ENCODE measurements at places on chromosomes 1 and 21.

DNA sequence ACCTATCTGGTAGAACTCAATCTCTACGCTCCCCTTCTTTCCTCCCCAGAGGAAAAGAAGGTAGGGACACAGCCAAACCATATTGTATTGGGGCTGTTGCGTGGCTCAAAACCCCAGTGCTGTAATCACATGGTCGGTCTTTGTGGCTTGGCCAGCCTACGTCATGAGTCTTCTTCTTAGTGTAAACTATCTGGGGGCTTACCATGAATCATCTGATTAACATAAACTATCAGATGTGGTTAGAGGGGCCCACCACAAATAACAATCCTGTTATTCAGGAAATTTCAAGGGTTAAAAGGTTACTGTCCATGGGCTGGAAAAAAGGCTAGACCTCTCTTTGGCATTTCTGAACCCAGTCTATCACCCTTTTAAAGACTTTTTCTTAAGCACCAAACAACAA is 49.5 kb upstream of the GPR52 start:
- no peak for DNase-seq

GRCh38 chr1:23202263-23202749 is 15.0 kb downstream of the HTR1D start:
- no peak for DNase-seq

- DNase-seq = no peak
Measured at GRCh38 chr1:50976111-50976889, 6.3 kb downstream of the CDKN2C start.

DNA sequence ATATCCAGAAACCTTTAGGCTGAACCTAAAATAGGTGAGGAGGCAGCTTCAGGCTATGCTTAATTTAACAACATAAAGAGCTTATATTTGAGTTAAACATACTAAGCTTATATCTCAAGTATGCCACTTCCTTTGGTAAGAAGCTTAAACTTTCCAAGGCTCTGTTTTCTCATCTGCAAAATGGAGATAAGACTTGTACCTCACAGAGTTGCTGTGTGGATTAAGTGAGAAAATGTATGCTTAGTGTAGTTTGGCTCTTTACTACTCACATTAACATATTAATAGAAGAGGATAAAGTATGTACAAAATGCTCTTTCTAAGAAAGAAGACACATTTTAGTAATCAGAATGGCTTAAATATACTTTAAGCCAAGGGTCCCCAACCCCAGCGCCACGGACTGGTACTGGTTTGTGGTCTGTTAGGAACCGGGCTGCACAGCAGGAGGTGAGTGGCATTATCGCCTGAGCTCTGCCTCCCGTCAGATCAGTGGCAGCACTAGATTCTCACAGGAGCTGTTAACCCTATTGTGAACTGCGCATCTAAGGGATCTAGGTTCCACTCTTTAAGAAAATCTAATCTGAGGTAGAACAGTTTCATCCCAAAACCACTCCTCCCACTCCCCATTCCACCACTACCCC is 77.2 kb downstream of the HS2ST1 start:
- DNase-seq = no peak

GRCh38 chr1:221309723-221310122 is 430.5 kb downstream of the HLX start:
- DNase-seq = no peak

DNA sequence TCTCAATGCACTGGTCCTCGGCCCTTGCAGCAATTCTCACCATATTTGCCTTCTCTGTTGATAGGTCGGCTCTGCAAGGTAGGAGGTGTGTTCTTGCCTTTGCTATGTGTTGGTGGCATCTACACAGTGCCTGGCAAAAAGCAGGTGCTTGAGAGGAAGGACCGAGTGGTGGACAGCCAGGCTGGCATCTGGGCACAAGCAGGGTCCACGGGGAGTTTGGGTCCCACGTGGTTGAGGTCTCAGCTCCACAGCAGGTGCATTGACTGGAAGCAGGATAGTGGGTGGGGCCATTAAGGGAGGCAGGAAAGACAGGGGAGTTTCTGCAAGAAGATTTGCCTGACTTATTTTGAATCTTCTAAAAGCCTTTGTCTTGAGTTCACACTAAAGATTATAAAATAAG is 81.2 kb upstream of the WNT4 start:
- no peak for DNase-seq

DNA sequence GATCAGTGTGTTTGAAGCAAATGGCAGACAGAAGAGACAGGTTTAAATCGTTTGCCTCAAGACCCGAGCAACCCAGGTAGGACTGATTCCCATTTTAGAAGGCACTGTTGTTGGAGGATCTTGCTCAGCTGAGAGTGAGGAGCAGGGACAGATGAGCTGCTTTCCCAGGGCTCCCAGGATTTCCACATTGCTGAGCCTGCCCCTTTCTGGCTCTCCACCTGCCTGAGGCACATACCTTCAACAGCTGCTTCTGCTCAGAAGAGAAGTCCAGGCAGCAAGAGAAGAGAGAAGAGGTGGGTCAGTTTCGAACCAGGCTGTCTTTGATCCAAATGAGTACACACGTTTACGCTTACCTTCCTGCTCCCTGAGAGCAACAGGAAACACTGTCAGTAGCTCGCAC is 5.7 kb downstream of the TNNT2 start:
- DNase-seq = no peak

GRCh38 chr1:216847397-216848036 is 124.3 kb upstream of the ESRRG start:
- DNase-seq = peak; percentile 4

- no peak for DNase-seq
Measured at GRCh38 chr21:38878379-38879179, 72.8 kb downstream of the ETS2 start.

DNA sequence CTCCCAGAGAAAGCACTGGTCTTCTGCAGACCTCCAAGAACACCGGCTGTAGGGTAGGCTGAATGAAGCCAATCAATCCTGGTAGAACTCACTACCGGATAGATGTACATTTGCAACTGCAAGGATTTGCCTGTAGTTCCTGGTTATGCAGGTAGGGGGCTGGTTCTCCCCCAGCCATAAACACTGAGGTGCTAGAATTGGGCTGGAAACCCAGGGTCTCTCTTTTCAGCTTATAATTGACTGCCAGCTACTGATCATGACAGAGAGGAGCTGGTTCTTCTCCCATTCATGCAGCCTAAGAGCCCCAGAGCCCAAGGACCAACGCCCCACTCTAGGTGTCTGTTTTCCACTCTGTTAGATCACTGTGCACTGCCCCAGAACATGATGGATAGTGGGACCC is 21.5 kb upstream of the MTARC2 start:
- no peak for DNase-seq

DNA sequence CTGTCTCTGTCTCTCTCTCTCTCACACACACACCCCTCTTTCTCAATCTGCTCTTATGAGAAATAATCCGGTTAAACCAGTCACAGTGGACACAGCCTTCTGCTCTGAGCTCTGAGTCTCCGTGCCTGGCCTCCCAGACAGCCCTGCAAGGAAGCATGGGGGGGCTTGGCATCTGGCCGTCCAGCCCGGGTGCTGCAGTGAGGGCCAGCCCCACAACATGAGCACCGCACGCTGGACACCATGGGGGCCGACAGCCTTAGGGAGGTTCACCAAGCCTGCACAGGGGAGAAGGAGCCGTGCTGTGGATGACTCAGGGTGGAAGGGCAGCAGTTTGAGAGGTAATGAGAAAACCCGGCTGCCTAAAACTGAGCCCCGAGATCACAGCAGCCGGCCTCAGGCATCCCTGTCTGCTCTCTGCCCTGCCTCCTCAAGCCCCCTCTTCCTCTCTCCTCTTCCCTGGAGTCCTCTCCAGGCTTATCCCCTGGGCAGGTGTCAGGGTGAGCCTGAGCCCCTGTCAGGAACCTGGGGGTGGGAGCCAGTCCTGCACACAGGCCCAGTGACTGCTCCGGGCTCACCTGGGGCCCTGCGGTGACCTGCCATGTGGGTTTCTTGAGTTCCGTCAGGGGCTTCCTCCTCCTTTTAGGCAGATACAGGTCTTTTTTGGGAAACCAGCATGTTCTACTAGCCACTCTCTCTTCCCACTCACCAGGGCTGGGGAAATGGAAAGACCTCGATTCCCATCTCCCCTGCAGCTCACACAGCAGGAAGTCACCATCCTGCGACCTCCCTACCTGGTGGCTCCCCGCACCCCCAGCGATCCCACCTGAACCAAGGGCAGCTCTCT is 92.8 kb downstream of the ITPKB start:
- no peak for DNase-seq

DNA sequence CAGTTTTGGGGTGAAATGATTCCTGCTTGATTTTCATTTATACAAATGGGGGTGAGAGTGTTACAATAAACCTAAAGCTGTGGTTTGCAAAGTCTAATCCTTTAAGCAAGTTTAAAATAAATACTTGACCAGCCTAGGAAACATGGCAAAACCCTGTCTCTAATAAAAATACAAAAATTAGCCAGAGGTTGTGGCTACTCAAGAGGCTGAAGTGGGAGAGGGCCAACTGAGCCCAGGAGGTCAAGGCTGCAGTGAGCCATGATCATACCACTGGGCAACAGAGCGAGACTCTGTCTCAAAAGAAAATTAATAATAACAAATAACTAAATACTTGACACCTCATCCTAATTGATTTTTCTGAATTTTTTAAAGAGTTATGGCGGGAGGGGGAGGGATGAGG is 110.8 kb downstream of the EIF4G3 start:
- DNase-seq = no peak
